ENCODE measurements at places on chromosomes 11 and 22. TPM values are rescaled to one million over a fixed set of nuclear protein-coding genes. Genes with fewer than 3 reads are reported as not detected.
A peak's percentile ranks its signal among the peaks of the same experiment; 100 is the strongest.

The UBQLNL gene
- not detected for total RNA-seq

The MPZL3 gene
- total RNA-seq = 3.6 TPM

The BCO2 gene
- 0.50 TPM for total RNA-seq

The CD3D gene
- not detected for total RNA-seq

The RPS3 gene
- 1,966 TPM for total RNA-seq

DNA sequence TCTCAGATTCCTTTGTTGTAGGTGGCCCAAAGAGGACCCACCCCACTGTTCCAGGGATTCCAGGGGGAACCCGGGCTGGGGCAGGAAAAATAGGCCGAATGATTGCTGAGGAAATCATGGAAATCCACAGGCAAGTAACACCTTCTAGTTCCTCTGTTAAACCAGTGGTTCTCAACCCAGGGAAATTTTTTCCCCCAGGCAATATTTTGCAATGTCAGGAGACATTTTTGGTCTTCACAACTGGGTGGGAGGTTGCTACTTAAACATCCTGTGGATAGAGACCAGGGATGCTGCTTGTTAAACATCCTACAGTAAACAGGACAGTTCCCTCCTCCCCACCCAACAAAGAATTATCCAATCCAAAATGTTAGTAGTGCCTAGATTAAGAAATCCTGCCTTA lies 84.7 kb downstream of the BTBD10 start:
- peak; percentile 14 for DNase-seq

DNA sequence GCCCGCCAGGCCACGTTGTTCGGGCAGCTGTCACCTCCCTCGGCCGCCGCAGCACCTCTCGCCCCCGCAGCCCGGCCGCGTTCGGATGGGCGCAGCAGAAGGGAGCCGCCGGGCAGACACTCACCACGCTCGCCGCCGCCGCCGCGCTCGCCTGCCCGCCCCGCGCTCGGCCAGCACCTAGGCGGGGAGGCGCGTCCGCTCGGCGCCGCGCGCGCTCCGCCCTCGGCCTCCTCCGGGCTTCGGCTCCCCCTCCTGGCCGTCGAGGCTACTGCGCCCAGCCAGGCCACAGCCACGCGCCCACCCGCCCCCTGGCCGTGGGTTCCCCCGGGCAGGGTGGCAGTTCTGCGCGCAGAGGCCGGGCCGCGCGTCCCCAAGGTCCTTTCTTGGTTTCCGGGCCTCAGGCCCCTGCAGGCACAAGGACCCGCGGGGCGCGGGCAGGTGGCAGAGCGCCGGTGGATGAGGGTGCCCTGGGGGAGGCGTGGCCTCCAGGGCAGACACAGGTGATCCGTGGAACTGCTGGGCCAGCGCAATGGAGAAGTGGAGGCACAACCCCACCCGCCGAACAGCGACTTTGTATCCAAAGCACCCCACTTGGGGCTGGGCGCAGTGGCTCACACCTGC lies at the start of gene SLC25A22:
TSS of gene SLC25A22 (minus strand) at position 189 of the 621 bp plus-strand sequence. CDS start 3,275 bp downstream, outside the sequence.
- peak; percentile 63 for DNase-seq

GRCh38 chr11:76629853-76630599 lies 40.5 kb downstream of the LRRC32 start:
- DNase-seq = no peak

GRCh38 chr11:126732981-126733380 lies 267.6 kb downstream of the KIRREL3 start:
- DNase-seq = no peak

- no peak for DNase-seq
These were observed 4.8 kb upstream of the SYT8 start for GRCh38 chr11:1830004-1830321.

DNA sequence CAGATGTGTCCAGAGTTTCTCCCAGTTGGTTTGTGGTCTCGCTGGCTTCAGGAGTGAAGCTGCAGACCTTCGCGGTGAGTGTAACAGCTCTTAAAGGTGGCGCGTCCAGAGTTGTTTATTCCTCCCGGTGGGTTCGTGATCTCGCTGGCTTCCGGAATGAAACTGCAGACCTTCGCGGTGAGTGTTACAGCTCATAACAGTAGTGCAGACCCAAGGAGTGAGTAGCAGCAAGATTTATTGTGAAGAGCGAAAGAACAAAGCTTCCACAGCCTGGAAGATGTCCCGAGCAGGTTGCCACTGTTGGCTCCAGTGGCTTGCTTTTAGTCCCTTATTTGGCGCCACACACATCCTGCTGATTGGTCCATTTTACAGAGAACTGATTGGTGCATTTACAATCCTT lies 1.8 kb upstream of the PGA3 start:
- no peak for DNase-seq

- no peak for DNase-seq
These were observed 983 bp downstream of the NARS2 start for GRCh38 chr11:78573681-78574080.
